ENCODE measurements at places on chromosomes 12 and 14.

- DNase-seq, result no peak
These were observed 39.6 kb downstream of the CCDC85C start for GRCh38 chr14:99564256-99564925.

- no peak for DNase-seq
These were observed 234.8 kb downstream of the ALG10 start for GRCh38 chr12:34257093-34257492.

GRCh38 chr14:69270795-69271708, 11.1 kb downstream of the GALNT16 start:
- no peak for DNase-seq

DNA sequence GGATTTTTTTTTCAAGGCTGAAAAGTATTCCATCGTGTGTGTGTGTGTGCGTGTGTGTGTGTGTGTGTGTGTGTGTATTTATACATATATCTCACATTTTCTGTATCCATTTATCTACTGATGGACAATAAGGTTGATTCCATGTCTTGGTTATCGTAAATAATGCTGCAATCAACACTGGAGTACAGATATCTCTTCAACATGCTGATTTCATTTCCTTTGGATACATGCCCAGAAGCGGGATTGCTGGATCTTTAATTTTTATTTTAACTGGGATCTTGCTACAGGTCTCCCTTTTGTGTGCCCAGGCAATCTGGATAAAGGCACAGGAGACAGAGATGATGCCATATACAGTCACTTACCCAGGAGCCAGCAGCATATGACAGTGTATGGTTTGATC, 338.1 kb downstream of the SOX5 start:
- DNase-seq, result no peak

DNA sequence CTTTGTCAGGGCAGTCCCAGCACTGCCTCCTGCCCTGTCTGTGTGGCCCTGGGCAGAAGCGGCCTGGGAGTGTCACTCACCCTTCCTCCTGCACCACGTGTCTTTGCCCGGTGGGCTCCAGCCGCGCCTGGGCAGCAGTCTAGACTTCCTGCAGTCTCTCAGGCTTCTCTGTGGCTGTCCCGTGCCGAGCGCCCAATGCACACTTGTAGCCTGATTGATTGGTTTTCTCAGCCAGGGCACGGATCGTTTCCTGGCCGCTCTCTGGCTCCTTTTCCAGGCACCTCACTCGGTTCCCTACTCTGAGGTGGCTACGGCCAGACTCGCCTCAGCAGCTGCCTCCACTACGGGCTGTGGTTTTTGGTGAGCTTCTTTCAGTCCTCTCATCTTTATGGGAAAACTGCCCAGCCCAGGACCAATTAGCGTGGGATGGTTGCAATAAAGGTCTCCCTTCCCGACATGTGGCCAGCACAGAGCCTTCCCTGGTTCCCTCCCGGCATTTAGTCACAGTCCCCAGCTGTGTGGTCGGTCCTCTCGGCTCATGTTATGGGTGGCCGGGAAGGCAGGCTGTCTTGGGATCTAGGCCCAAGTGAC, 133.1 kb downstream of the CACNA1C start:
- no peak for DNase-seq

DNA sequence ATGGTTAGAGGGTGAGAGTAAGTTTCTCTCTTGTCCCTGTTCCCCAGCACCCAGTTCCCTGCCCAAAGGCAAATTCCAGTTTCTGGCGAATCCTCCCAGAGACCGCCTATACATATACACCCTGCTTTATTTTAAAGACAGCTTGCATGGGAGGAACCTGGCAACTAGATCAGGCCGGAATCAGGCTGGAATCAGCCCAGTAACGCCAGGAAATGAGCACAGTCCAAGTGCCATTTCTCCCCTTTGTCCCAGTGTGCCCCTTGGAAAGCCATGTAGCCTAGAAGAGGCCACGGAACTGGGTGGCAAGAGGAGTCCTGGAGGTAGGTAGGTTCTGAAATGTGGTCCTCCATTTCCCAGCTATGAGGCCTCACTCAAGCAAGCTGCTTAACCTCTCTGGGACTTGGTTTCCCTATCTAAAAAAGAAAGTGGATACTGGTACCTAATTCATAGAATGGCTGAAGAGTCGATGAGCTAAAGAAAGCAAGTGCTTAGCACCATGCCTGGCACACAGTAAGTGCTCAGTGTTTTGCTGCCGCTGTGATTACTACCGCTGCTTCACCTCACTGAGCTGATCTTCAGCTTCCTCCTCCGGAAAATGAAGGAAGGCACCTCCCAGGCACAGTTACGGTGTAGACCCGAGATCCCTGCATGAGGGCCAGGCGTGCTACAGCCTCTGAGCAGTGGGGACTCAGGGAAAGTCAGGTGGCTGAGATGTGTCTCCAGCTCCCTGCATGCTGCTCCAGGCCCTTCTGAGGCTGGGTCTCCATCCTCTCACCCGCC, 36.4 kb downstream of the PITPNM2 start:
- DNase-seq, result no peak

DNA sequence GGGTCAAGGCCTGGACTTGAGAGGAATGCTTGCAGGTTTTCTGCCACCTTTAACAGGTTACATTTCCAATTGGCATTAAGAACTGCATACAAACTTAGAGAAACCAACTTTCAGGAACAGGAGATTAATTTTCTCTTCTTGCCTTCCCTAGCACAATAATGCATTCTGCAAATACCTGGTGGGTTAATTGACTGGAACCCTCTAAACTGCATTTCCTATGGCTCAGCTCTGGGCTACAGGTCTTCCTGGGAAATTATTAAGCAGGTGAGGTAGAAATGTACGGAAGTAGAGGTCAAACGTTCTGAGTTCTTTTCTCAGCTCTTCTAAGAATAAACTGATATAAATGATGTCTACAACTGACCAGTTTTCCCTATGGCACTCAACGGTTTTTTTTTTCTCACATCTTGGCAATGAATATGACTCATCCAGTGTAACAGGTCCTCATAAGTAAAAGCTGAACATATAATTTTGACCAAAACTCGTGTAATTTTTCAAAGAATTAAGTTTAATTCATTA, 144.9 kb upstream of the PELI2 start:
- no peak for DNase-seq
